ENCODE measurements at places on chromosomes 6 and 20.

DNA sequence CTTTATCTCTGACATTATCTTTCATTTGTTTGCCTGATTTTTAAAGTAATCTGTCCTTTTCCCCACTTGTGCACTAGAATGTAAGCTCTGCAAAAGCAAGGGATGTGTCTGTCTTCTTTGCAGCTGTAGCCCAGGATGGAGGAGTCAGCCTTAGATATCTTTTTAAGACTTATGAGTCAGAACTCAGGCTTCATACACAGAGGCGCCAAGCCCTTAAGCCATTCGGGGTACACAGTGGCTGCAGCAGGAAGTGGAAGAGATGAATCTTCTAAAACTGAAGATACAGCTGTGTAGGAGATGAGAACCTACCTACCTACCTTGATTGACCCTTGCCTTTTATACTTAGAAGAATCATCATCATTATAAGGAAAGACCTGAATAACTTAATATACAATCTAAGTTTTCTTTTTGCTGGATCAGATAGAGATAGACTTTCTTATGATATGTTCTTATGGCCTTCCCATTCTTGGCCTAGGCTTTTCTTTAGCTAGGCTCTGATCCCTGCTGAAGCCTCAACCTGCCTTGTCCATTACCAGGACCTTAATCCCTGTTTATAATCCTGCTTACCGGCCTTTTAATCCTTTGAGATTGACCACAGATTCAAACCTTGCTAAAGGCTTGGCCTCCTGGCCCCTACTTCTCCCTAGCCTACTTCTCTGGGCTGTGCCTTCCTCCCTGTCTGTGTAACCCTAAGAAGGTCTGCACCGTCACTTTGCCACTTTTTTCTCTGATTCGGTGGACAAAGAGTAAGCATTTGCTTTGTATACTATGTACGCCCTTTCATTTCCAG, 304.5 kb downstream of the PRL start:
- DNase-seq = peak; percentile 6

- no peak for DNase-seq
Observed at GRCh38 chr6:101758368-101758767, 364.9 kb downstream of the GRIK2 start.

DNA sequence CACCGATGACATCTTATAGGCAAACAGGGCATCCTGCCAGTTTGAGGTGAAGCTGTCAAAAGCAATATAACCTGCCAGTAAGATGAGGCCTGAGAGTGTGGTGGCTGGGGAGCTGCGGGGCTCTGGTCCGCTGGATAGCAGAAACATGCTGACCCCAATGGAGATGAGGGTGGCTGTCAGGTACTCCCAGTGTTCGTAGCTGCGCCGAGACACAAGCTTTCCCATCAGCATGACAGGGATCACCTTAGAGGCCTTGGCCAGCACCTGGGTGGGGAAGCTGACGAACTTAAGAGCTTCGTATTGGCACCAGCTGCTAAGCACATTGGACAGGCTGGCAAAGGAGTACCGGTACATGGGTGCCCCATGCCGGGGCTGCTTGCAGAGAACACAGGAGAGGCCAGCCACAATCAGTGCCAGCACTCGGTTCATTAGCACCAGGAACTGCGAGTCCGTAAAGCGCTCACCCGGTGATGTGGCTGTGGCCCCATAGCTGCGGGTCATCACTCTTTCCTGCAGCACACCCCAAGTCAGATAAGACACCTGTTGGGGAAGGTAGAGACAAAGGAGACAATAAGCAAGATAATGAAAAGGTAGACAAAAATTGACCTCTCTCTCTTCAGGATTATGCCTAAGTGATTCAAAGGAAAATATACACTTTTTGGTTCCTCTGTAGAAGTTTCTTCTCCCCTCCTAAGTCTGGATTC, 2.1 kb downstream of the SLC35B2 start:
- peak; percentile 65 for DNase-seq

DNA sequence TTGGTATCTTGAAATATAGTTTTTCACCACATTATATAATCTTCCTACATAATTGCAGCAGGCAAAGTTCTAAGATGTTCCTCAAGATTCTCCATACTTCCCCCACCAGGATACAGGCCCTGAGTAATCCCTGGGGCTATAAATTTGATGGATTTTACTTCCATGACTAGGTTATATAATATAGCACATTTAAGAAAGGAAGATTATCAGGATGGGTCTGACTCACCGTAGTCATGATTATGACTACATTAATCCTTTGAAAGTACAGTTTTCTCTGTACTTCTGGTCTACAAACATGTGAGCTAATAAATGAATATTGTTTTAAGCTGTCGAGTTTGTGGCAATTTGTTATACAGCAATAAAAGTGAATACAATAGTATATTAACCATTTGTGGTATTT, 122.5 kb downstream of the MACROD2 start:
- DNase-seq = no peak

- no peak for DNase-seq
Observed at GRCh38 chr6:142474531-142475289, 172.9 kb downstream of the ADGRG6 start.

DNA sequence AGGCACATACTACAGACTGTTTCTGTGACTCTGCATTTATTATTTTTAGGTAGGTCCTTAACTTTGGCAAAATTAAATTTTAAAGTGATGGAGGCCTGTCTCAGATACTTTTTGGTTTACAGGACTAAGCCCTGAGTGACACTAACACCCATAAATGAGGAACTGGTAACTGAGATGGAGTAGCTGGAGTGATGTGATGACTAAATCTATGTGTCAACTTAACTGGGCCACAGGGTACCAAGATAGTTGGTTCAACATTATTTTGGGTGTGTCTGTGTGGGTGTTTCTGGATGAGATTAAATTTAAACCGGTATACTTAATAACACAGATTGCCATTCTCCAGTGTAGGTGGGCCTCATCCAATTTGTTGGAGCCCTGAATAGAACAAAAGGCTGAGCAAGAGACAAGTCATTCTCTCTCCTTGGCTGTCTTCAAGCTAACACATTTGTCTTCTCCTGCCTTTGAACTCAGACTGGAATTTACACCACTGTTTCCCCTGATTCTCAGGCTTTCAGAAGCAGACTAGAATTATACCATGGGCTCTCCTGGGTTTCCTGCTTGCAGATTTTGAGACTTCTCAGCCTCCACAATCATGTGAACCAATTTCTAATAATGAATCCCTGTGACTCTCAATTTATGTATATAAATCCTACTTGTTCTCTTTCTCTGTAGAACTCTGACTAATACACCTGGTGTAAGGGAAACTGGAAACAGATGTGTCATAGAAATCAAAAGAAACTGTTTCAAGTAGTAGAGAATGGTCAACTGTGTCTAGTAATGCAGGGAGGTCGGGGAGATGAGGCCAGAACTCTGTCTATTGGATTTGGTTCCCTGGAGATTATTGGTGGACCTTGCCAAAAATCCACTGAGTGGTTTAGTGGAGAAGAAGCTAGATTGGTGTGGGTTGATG, 579.2 kb downstream of the EPM2A start:
- DNase-seq = no peak

- DNase-seq = no peak
Observed at GRCh38 chr6:21559238-21559637, 34.3 kb upstream of the SOX4 start.

DNA sequence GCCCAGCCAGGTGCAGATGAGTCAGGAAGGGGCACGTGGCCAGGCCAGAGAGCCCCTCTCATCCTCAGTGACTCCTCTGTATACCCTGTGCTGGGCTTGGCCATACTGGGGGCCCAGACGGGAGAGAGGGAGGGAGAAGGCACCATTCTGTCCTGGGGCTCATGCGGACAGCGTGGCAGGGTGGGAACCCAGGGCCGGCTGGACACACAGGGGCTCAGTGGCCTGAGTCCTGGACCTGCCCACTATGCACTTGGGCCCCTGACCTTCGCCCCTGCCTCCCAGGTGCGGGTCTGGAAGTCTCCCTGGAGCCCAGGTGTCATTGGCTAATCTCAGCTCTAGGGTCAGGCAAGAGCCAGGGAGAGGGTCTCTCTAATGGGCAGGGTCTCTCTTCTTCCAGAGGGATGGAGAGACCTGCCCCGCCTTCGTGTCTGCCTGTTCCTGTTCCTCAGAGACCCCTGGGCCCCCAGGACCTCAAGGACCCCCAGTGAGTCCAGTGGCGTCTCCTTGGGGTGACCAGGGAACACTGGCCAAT, 27.7 kb downstream of the COL20A1 start:
- DNase-seq = no peak

GRCh38 chr6:18978337-18979128, 591.4 kb downstream of the RNF144B start:
- no peak for DNase-seq

- DNase-seq = no peak
Observed at GRCh38 chr20:62838128-62838891, 21.5 kb downstream of the COL9A3 start.

- DNase-seq = no peak
Observed at GRCh38 chr6:164315376-164315775, 900.9 kb downstream of the QKI start.

DNA sequence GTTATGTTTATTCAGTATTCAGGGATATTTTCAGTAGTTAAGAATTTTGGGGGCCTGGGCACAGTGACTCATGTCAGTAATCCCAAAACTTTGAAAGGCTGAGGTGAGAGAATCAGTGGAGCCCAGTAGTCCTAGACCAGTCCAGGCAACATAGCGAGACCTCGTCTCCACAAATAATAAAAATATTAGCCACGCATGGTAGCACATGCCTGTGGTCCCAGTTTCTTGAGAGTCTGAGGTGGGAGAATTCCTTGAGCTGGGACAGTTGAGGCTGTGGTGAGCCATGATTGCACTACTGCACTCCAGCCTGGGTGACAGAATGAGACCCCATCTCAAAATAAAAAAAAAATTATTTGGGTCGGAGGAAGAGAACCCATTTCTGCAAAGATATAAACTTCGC, 20.3 kb downstream of the ADGRG6 start:
- DNase-seq = no peak

DNA sequence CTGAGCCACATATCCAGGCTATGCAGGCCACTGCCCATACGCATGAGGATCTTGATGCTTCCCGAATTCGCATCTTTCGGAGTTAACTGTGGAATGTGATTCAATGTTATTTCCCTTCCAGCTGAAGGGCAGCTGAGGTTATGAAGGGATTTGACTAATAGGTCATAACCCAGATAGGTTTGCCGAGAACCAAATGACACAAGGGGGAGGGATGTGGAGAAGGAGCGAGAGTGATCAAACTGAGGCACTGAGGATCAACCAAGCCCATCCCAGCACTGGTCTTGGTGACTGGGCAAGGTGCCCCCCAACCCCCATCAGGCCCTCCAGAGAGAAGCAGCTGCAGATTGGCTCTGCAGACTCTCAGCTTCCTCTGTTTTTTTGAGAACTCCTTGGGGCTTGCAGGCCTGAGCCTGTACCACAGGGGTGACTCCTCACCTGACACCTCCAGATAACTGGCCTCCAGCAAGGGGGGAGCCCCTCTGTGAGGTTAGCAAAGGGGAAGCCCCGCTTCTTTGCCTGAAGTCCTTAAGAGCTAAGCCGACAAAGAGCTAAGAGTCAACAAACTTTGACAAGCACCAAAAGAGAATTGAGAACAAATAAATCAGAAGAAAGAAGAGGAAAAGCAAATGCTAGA, 185.9 kb downstream of the PDE7B start:
- peak; percentile 38 for DNase-seq

DNA sequence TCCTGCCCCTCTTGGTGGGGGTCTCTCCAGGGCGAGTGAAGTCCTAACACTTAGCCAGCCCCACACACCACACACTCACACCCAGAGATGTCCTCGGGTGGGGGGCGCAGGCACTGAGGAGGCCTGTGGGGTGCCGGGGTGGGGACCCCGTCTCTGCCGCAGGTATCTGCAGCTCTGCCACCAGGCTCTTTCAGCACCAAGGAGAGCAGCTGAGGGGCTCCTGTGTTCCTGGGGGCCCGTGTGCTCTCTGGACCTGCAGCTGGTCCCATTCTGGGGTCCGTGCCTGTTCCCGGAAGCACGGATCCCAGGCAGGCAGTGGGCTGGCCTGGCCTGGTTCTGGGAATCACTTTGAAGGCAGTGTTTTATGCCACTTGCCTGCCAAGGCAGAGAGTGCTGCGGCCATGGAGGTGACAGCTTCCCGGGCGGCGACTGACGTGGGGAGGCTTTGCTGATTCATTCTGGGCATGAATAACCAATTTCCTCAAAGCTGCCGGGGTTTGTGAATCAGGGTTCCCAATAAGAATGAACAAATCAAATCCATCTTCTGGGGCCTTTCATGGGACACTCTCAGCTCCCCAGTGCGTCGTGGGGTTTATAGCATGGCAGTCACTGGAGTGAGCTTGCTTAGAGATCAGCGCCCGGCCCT, 54.4 kb upstream of the SLCO4A1 start:
- peak; percentile 25 for DNase-seq

DNA sequence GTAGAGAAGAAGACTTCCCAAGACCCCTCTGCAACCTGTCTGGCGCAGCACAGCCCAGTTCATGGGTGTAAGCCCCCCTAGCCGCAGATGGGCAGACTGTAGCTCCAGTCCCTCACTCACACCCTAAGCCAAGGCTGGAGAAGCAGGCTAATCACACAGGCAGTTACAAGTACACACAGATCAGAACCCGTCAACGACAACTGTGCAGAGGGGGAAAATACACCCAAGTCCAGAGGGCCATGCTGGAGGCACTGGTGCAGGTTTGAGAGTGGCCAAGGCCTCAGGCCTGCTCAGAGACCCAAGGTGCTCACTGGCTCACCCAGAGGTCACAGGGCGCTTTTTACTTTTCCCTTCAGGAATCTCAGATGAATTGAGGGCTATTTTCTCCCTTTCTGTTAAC, 106.1 kb downstream of the NOL4L start:
- no peak for DNase-seq

DNA sequence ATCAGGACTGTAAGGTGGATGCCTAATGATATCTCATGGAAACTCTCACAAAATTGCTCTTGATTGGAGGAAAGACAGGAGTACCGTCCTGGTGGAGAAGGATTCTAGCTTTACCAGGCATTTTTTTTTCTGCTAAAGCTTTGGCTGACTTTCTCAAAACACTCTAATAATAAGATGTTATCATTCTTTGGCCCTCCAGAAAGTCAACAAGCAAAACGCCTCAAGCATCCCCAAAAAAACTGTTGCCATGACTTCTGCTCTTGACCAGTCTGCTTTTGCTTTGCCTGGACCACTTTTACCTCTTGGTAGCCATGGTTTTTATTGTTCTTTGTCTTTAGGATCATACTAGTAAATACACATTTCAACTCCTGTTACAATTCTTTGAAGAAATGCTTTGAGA, 55.5 kb upstream of the RUNX2 start:
- DNase-seq = no peak

GRCh38 chr20:19993958-19994669, 23.0 kb upstream of the NAA20 start:
- DNase-seq = no peak

GRCh38 chr6:170172392-170172791, 118.5 kb downstream of the DLL1 start:
- no peak for DNase-seq

GRCh38 chr6:39924283-39924682, 10.0 kb downstream of the MOCS1 start:
- DNase-seq = no peak

DNA sequence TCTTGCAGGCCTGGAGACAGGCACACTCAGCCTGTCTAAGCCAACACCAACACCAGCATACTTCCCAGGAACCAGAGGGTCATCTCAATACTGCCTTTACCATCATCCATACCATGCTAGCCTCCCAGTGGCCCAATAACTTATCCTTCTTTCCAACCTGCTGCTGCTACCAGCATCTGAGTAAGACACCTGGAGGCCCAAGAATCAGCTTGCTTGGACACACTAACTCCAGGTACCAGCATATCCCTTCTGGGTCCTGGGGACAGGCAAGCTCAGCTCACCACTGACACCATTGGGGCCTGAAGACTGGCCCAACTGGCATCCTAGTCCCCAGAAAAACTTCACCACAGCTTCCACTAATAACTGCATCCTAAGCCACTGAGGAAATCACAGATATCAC, 205.3 kb downstream of the CD109 start:
- DNase-seq = no peak

All from stimulated activated CD4-positive, alpha-beta T cell treated with anti-CD3 and anti-CD28 coated beads, Interleukin-15, amount 100 ng/mL, for 24 hours (primary cell).